Stimulated activated CD4-positive, alpha-beta T cell treated with anti-CD3 and anti-CD28 coated beads, Interleukin-12 subunit alpha, Interleukin-12 subunit beta, amount 100 ng/mL, for 4 hours (primary cell): ENCODE measurements at places on chromosomes 1 and 21.

- no peak for DNase-seq
Measured at GRCh38 chr1:110462964-110463363, 12.0 kb downstream of the PROK1 start.

- no peak for DNase-seq
Measured at GRCh38 chr1:184023171-184023570, 14.4 kb downstream of the COLGALT2 start.

DNA sequence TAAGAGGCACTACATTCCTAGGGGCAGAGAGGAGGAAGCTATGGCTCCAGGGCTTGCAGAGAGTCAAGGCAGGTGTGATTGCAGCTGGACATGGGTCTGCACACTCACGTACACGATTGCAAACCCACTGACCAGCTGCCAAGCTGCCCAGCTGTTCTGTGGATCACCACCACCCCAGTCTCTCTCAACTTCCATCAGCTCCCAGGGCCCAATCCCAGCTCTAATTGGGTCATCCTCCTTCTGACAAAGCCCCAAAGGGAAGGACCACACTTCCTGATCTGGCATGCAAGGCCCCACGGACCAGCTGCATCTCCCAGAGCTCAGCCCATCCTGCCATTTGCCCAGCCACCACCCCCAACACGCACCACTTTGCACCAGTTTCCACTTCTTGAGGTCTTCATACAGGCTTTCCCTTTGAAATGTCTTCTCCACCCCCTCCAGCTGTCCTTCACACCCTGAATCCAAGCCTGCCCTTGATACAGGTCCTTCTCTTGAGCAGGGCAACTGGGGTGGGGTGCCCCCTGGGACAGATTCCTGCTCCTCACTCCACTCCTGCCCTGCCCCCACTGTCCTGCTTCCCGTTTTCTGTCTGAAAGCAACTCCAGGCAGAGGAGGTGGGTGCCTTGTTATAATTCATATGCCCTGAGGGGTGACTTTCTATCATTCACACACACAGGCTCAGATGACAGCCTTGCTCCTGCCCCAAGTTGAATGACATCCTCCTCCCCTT lies 179.4 kb upstream of the EDN2 start:
- DNase-seq = no peak

GRCh38 chr1:223628233-223629125 lies 37.0 kb downstream of the CAPN8 start:
- DNase-seq = peak; percentile 43

GRCh38 chr1:42381280-42381673 lies 685 bp downstream of the RIMKLA start:
- DNase-seq = no peak

DNA sequence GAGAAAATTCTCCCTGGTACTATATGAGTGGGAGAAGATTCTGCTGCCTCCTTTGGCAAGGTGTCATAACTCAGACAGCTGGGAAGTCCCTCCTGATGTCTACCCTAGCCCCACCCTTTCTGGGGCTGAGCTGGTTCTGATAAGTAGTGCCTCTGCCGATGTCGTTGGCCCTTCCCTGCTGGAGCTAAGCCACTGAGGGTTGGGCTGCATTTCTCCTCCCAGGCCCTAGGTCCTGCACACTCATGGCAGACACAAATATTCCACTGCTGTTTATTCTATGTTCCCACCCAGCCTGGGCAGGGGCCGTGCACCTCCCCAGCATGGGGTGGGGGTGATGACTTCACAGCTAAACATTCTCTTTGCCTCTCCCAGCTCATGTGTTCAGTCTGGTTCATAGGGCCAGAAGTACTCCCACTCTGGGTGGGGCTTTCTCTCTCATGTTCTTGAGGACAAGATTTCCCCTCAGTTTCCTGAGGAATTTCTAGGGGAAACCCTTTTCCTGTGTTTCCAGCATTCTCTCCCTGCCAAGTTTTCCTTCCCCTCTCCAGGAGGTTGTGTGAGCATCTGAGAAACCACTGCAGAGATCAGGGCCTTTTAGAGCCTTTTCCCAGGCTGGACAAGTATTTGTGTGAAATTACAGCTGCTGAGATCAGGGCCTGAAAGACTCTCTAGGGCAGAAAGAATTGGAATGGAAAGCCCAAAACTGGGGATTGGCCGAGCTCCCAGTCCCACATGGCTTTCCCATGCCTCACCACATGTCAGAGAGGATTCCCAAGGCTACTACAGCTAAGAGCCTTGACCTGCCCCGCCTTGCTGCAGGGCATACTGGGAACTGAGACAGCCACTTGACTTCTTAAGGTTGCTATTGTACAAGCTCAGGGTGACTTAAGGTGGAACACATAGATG lies 66.2 kb downstream of the ATP2B4 start:
- no peak for DNase-seq

DNA sequence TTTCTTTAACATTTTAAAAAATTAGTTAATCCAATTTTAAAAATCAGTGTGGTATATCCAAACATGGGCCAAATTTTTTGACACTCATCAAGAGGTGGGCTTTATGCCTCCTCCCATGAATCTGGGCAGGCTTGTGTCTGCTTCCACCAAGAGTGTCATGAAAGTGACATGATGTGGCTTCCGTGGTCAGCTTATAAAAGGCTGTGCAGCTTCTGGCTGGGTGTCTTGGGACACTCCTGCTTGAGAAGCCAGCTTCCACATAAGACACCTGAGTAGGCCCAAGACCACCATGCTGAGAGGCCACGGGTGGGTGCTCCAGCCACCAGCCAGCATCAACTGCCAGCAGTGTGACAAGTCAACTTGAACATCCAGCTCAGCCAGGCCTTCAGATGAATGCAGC lies 74.3 kb upstream of the RUNX3 start:
- DNase-seq = no peak

- DNase-seq = no peak
Measured at GRCh38 chr1:205309741-205310140, 11.8 kb downstream of the NUAK2 start.

DNA sequence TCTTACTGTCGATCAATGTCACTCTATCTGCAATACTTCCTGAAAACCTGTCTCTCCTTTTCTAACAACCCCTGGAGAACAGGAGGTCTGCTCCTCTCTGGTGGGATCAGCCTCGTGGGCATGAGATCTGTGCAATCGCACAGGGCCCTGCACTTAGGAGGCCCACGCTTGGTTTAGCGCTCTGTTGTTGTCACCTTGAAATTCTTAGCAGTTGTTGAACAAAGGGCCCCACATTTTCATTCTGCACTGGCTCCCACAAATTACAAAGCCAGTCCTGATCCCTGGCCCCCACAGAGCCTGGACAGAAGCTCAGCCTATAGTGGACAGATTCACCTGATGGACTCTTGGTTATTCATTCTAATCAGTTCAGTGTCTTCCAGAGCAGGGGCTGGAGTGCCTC lies 18.6 kb downstream of the SPOCD1 start:
- DNase-seq = no peak

DNA sequence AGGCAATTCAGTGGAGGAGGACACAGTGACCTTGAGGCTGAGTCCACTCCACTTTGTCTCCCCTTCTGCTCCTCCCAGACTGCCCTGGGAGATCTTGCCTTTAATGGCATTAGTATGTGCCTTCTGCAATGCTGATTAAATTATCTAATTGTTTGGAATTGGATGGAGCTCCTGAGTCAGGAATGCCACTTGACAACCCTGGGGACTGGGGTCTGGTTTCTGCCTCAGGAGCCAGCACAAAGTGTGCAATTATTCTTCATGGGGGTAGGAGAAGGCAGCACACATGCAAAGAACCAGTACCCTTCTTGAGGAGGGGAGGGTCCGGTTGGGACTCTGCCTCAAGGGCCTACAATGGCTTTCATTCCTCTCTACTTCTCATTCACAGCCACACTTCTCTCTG lies 11.9 kb upstream of the PLXNA2 start:
- DNase-seq = no peak

GRCh38 chr1:172137703-172138454 lies 282.6 kb upstream of the C1orf105 start:
- DNase-seq = no peak

DNA sequence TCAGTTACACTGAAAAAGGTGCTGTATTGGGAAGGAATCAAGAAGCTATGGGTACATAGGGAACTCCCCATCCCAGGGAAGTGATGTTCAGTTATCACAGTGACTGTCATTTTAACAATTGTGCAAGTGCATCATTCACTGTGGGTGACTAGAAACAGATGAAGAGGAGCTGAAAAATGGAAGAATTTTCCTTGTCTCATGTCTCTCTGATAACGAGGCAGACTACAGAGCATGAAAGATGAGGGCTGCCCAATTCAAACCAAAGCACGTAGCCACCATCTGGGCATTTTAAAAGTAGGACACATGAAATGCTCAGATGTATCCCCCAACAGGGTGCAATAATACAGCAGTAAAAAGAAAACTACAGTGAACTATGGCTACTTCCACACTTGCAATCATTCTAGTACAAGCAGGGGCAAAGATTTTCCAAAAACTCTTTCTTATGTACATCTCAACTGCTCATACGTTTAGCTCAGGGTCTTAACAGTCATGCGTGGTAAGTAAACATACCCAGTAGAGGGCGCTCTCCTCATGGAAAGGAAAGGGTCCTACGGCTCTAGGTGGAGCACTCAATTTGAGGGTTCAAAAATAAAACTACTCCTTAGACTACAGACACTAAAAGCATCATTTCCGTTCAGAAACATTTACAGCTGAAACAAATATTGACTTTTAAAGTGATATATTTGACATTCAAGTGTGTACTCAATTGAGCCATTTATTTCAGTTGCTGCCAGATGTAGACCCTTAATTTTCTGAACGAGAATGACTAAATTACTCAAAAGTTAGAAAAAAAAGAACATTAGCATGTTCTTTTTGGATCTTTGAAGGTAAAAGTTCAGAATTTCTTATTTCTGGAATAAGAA lies 143.2 kb downstream of the KCTD3 start:
- DNase-seq = no peak

DNA sequence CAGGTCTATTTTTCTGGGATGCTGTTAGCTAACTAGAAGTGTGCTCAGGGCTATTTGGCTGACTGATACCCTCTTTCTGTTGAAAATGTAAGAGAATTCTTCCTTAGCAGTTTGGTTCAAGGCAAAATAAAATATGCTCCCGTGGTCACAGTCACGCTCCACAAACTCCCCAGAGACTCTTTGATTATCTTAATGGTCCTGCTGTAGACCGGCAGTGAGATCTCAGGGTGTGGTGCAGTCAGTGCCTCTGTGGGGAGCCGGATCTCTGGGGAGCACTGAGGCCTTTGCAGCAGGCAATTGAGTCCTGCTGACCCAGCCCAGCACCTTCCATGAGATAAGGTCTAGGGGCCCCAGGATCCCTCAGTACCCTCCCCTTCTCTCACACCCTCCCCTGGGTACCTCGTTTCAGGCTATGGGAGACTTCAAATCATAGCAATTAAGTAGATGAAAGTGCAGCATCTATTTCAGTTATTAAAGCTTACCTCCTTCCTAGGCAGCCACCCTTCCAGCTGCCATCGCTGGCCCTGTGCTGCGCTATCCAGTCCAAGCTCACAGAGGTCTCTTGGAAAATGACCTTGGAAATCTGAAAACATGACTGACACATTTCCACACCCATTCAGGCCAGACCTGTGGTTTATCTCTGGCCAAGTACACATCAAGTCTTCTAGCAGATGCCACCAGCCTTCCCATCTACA lies 98.1 kb downstream of the SEC16B start:
- no peak for DNase-seq

GRCh38 chr1:24659166-24659904 lies 16.2 kb downstream of the SRRM1 start:
- DNase-seq = no peak

- no peak for DNase-seq
Measured at GRCh38 chr1:33441088-33441745, 10.3 kb upstream of the PHC2 start.

GRCh38 chr21:31509194-31510017 lies 150.1 kb upstream of the SOD1 start:
- DNase-seq = peak; percentile 79

DNA sequence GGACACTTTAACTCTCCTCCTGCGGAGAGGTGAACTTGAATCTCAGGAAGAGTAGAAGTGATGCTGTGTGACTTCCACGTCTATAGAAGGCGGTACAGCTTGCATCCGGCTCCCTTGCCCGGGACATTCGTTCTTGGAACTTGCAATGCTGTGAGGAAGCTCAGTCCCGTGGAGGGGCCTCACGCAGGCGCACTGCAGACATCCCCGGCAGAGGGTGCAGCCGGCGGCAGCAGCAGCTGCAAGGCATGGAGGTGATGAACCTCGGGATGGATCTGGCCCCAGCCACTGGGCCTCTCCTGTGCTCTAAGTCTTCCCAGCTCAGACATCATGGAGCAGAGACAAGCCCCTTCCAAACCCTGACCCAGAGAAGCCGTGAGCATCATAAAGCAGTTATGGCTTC lies 61.8 kb upstream of the SOD1 start:
- DNase-seq = no peak

DNA sequence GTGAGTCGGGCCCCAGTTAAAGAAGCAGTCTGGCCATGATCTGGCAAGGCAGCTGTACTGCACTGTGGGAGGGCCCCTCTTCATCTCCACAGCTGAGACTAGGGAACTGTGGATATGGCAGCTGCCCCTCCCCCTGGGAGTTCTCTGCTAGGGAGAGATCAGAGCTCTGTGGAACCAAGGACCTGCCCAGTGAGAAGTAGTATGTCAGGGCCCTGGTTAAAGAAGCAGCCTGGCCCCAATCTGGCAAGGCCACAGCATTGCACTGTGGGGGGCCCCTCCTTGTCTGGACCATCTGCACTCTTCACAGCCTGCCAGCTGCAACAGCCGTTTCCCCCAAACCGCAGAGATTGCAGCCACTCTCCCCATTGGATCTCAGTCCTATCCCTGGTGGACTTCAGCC lies 208.5 kb downstream of the DNAH14 start:
- DNase-seq = no peak

GRCh38 chr1:36965275-36966159 lies 68.8 kb downstream of the GRIK3 start:
- DNase-seq = no peak

GRCh38 chr1:219271818-219272535 lies 98.3 kb downstream of the LYPLAL1 start:
- DNase-seq = no peak

GRCh38 chr1:156877433-156878170 lies 15.9 kb upstream of the PEAR1 start:
- no peak for DNase-seq

DNA sequence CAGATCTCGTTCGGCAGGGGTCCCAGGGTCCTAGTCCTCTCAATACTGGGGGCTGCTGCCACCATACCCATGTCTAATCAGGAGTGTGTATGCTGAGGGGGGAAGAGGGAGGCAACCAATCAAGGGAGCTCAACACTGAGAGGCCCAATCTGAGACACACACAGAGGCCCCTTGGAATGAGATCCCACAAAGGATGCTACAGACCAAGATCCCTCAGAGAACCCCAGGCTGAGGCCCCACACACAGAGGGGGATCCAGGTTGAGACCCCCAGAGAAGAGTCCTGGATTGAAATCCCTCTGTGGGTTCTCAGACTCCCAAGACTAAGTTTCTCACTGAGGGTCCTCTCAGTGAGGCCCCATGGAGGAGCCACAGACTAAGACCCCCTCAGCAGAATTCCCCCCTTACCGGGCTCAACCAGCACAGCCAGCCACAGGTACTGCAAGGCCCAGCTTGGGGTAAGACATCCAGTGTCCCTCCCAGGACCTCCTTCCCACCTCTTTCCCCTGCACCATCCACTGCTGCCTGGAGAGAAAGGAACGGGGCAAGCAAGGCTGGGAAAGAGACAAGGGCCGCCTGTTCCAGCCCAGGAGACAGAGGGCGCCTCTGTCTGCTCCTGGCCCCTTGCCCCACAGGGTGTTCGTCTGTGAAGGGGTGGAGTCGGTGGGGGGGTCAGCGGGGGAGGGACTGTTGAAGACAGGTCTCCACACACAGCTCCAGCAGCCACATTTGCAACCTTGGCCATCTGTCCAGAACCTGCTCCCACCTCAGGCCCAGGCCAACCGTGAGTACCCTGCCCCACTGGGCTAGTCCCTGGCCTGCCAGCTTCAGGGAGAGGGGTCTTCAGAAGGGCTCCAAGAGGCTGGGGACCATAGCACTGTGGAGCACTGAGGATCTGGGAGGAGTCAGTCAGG lies at the start of gene S100A1:
TSS of gene S100A1 (plus strand) at position 720 of the 912 bp plus-strand sequence. CDS start 2,088 bp downstream, outside the sequence.
- DNase-seq = no peak
